ENCODE measurements at places on chromosomes 1 and 21.
A peak's percentile ranks its signal among the peaks of the same experiment; 100 is the strongest.

GRCh38 chr1:182143154-182143657, 81.7 kb upstream of the ZNF648 start:
- DNase-seq, result peak; percentile 97

GRCh38 chr1:45686015-45686287, 382 bp downstream of the GPBP1L1 start:
- DNase-seq, result peak; percentile 90

DNA sequence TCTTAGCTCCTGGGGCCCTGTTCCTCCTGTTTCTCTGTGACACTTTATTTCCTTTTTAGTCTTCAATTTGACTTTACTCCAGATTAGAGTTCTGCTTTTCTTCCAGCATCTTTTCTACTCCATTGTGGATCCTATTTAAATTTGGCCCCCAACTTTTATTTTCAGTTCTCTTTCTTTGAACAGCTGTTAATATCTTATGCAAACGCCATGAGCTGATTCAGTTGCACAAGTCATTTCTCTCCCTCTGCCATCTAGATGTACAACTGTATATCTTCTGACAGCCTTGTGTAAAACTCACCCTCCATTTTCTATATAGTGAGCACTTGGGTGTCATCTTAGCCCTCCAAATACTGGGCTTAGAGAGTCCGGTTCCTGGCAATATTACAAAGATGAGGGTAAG, 42.2 kb downstream of the SPATA17 start:
- no peak for DNase-seq

DNA sequence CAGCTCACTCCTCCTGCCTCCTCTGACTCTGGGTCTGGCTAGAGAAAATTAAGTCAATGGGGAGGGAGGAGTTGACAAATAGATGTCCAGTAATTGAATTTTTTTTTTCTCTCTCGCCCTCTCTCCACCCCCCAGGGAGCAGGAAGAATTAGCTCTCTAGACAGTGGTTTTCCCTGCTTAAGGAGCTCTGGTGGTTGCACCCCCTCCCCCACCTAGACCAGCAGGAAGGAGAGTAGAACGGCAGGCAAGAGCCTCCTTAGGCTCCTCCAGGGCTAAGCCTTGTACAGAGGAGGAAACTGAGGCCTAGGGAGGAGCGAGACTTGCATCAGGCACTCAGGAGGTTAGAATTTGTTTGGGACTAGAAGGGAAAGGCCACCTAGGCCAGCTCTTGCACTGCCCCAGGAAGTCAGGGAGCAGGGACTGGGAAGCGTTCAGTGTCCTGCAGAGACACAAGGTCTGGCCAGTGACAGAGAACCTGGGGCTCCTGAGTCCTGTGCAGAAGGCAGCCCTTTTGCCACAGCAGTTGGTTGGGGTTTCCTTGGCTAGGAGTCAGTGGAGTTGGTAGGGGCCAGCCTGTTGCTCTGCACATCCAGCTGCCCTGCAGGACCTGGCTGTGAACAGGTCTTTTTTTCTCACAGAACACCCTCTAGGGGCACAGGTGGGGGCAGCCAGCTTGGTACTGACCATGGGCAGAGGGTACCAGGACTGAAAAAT, 49.5 kb upstream of the ACOT11 start:
- DNase-seq, result peak; percentile 9

DNA sequence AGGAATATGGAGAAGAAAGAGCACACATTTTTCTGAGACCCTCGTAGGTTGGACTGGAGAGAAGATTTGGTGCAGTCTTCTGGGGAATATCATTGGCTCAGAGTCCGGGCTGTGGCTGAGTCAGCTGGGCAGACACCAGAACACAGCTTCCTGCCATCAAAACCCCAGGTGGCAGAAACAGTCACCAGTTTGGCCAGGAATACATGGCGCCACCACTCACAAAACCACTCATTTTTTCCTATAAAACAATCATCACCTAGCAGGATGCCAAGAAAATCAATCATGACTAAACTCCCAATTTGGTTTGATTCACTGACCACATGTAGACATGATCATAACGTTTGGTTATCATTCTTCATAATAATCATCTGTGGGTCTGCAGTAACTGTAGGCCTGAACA, 178.1 kb upstream of the PBX1 start:
- no peak for DNase-seq

GRCh38 chr1:214050513-214051401, 63.0 kb downstream of the PROX1 start:
- no peak for DNase-seq

- DNase-seq, result no peak
Measured at GRCh38 chr1:59697150-59697800, 117.5 kb upstream of the HOOK1 start.

DNA sequence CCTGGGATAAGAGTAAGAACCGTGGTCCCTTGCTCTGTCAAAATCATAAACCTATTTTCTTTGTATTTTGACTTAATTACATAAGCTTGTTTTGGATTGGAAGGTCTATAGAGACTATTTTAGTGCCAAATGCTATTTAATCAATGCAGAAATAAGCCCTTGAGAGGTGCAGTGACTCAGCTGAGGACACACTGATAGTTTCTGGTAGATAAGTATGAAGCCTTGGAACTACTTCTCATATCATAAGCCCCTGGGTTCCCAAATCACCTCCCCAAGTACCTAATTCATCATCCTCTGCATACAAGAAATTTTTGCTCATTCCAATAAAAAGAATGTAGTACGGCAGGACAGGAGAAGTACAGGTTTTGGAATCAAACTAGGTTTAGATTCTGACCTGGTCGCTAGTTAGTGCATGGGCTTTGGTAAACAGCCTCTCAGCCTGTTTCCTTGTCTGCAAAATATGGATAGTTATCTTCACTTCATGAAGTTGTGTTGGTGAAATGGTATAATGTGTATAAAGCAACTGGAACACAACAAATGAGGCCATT, 3.3 kb upstream of the CD55 start:
- no peak for DNase-seq

GRCh38 chr1:71030026-71030425, 17.6 kb downstream of the PTGER3 start:
- no peak for DNase-seq

- DNase-seq, result no peak
Measured at GRCh38 chr1:225712391-225712790, 59.5 kb upstream of the ENAH start.

GRCh38 chr1:1899266-1899966, 8.5 kb upstream of the GNB1 start:
- no peak for DNase-seq

- no peak for DNase-seq
Measured at GRCh38 chr1:18293291-18293690, 185.7 kb downstream of the IGSF21 start.

DNA sequence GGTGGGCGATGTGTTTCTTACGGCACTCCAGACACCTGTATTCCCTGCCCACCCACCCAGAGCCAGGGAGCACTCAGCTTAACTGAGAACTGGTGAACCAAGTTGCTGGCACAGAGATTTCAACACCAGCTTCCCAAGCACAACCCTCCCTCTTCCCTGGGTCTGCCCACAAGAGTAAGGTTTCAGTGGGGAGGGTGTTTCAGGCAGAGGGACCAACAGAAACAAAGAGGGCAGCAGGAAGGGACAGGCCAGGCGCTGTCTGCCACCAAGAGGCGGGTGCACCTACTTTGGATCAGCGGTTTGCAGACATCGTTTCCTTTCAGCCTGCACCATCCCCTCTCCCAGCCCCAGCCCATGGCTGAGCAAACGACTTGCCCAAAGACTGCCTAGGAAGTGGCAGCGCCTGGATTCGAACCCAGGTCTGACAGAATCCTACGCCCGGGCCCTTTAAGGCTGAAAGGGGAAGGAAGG, 21.9 kb upstream of the ALDH4A1 start:
- no peak for DNase-seq

GRCh38 chr1:24416666-24417391, 1.2 kb downstream of the NIPAL3 start:
- no peak for DNase-seq

DNA sequence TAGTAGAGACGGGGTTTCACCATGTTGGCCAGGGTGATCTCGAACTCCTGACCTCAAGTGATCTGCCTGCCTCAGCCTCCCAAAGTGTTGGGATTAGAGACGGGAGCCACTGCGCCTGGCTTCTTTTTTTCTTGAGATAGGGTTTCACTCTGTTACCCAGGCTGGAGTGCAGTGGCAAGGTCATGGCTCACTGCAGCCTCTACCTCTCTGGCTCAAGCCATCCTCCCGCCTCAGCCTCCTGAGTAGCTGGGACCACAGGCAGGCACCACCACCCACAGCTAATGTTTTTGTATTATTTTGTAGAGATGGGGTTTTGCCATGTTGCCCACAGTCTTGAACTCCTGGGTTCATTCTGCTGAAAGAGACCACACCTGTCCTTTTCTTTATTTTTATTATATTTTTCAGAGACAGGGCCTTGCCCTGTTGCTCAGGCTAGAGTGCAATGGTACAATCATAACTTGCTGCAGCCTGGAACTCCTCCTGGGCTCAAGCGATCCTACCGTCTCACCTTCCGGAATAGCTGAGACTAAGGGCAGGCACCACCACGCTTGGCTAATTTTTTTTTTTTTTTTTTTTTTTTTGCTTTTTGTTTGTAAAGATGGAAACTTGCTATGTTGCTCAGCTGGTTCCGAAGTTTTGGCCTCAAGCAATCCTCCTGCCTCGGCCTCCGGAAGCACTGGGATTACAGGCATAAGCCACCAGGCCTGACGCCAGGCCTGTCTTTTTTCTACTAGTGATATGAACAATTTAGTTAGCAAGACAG, 3.1 kb downstream of the LMNA start:
- no peak for DNase-seq

DNA sequence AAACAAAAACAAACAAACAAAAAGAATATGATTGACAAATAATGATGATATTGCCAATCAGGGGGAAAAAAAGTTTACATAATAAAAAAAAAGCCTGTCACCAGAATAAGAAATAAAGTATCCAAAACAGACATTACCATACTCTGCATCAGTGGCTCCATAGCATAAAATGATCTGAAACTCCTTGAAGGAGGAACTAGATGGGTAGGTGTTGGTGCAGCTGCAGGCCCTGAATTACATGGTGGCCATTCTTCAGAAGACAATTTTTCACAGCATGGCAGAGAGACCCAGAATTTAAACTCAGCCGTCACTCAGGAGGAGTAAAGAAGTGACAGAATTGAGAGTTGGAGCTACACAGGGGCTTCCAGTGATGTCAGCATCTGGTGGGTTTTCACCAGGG, 60.2 kb downstream of the GLUL start:
- no peak for DNase-seq

DNA sequence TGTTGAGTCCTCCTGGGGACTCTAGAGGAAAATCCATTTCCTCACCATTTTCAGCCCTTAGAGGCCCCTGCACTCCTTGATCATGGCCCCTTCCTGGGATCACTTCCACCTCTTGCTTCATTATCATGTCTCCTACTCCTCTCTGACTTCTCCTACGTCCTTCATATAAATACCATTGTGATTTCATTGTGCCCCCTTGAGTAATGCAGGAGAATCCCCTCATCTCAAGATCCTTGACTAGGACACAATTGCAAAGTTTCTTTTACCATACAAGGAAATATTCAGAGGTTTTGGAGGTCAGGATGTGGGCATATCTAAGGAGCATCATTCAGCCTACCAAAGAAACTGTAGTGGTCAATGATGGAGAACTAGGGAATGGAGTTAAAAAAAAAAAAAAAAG, 8.8 kb upstream of the GBP6 start:
- DNase-seq, result no peak

DNA sequence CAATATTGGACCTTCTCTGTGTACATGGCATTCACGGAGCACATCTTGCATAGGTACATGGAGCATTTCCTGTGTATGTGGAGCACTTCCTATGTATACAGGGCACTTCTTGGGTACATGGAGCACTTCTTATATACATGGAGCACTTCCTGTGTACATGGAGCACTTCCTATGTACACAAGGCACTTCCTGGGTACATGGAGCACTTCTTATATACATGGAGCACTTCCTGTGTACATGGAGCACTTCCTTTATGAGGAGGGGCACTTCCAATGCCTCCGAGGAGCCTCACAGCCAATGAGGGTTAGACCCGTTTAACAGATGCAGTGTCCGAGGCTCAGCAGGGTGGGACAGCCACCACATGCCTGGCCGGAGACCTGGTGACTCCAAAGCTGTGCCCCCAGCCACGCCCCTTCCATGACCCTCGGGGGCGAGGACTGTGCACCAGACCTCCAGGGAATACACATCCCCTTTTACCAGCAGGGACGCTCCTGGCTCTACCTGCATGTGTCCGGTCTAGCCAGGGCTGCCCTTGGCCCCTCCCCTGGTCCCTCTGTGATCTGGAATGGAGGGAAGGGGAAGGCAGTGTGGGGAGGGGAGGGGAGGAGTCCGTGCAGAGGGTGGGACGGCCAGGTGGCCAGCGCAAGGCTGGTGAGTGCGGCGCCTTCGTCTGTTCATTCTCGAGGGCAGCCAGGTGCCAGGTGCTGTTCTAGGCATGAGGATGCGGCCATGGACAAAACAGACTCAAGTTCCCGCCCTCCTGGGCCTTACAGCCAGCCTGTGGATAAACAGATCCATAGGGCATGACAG, 195.1 kb upstream of the TMEM51 start:
- no peak for DNase-seq

Measured in eye (tissue), 1 donor.